ENCODE measurements at places on chromosomes 16 and 17.
A peak's percentile ranks its signal among the peaks of the same experiment; 100 is the strongest.

DNA sequence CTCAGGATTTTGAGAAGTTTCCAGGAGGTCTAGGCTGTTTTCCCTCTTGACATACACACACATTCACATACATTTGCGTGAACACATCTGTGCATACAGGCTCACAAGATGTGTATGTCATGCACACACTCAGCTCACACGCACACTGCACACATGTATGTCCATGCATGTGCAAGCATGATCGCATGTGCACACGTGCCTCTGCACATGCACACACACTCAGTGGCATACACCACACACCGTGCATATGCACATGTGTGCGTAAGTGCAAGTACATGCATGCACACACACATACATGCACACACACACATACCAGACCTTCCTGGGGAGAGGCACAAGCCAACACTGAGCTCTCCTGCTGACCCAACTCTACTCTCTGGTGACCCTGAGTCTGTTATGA is 171.4 kb downstream of the RBFOX3 start:
- no peak for DNase-seq

DNA sequence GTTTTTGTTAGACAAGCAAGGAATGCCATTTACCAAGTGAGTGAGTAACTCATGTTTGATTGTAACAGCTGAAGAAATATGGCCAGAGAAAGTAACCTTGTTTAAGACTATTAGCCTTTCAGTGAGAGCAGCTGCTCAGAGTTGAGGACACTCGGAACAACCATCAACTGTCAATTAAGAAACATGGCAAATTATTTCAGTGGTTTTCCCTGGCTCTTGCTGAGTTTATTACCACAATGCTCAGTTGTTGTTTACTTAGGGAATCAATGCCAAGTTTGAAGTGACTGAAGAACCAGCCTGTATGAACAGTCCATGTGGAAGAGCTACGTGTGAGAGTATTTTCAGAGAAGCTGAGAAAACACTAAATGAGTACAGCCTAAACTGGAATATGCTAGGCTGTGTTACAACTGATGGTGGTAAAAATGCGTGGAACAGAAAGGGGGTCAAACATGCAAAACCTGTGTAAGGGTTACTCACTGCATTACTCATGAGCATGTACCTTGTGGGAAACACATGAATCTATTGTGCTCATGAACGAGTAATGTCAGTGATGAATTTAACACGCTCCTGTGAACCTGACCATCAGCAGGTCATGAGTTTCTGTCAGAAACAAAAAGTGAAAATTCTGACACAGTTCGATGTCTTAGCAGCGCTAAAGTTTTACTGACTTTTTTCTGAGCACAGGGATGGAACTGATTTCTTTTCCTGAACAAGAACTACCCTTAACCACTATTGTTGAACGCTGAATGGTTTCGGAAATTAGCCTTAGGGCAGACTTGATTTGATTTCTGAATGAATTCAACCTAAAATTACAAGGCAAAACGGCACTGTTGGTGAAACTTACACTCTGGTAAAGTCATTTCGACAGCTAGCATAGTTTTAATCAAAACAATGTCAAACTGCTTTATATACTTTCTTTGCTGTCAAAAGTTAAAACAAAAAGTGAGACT is 33.5 kb downstream of the GNA13 start:
- DNase-seq = no peak

DNA sequence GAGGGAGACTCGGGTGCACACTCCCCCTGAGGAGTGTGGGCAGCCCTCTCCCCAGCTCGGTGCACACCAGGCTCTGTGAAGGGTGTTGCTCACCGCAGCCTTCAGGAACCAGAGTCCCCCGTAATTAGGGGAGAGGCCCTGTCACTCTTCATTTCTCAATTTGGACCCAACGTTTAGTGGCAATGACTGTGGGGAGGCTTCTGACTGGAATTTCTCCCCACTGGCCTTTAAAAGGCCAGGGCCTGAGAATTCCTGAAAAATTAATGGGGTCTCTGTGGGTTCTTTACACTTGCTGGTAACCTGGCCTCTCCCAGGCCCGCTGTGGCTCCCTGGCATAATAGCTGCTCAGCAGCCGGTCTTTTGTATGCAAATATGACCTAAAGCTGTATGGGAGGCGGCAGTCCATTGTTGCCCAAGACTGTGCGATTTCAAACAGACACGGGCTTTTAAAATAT is 209.7 kb downstream of the MSI2 start:
- no peak for DNase-seq

GRCh38 chr16:20803192-20803560 is 3.1 kb downstream of the ERI2 start:
- no peak for DNase-seq

DNA sequence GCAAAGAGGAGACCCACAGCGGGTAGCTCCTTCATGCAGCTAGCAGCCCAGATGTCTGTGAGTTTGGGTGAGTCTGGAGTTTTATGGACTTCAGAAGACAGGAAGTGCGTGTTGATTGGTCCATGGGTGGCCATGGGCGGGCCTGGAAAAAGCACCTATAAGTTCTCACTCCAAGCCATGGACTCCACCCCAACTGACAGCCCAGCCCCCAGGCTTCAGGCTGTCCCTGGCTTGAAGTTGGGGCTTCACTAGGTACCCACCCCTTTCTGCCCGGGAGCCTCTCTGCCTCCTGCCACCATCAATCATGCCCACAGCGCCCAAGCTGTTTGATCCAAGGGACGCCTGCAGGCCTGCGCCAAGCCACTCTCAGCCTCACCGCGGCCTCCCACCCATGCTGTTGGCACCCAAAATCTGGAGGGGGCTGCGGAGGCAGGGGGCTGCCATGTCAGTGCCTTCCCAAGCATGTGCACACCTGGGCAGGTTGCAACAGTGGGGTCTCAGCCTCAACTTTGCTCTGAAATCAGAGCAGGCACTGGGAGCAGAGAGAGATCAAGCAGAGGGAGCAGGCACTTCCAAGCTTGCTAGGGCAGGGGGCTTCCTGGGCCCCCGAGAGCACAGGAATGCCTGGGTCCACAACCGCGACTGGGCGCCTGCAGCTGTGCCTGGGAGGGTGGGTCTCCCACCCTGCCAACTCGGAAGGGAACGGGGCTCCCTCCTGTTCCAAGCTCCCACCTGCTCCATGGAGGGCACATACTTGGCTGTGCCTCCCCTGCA is 1503.7 kb downstream of the CDH11 start:
- no peak for DNase-seq

- no peak for DNase-seq
Measured at GRCh38 chr16:68357923-68358322, 47.1 kb downstream of the PRMT7 start.

GRCh38 chr17:28956861-28957260 is 5.5 kb upstream of the PHF12 start:
- DNase-seq = no peak

- no peak for DNase-seq
Measured at GRCh38 chr17:37729905-37730304, 15.0 kb downstream of the HNF1B start.

GRCh38 chr17:35930211-35931065 is at the start of gene RDM1:
TSS of gene RDM1 (minus strand) at chr17:35930773. CDS start at chr17:35930727, 46 bp downstream.
- peak; percentile 36 for DNase-seq

GRCh38 chr17:19979917-19980770 is 2.5 kb upstream of the AKAP10 start:
- DNase-seq = no peak

- DNase-seq = no peak
Measured at GRCh38 chr16:75733305-75734211, 7.3 kb upstream of the CPHXL start.
